ENCODE measurements at places on chromosomes 3 and 15.

- H3K27ac ChIP-seq: no peak overlapping the region
- H3K4me1 ChIP-seq: peaks cover 13% of the 10 kb centered on the region
- H3K27me3 ChIP-seq: no peaks in the 10 kb centered on the region
Measured at GRCh38 chr15:52563501-52564060, 5.2 kb downstream of the ARPP19 start.

DNA sequence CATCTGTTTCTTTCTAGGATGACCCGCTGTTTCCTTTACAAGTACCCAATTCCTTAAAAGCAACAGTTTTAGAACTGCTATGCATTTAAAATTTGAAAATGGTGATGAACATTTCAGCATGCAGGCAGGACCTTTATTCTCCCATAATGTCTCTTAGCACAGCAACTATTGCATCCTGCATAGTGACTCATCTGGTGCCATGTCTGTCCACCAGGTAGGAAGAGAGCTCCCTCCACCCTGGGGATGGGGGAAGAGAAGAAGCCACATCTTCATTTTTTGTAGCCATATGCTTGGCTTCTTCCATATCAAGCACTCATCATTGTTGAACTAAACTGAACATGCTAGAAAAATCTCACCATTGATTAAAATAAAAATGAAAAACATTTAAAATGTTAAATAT lies 9.9 kb downstream of the GPR15 start:
- no peak for DNase-seq
- peaks cover 12% of the 10 kb centered on the region for H3K4me1 ChIP-seq
- no peak overlapping the region for H3K27ac ChIP-seq
- no peaks in the 10 kb centered on the region for H3K27me3 ChIP-seq

GRCh38 chr3:197505796-197506548 lies 49.8 kb downstream of the BDH1 start:
- H3K27me3 ChIP-seq: no peaks in the 10 kb centered on the region
- H3K4me3 ChIP-seq: no peak overlapping the region
- no peaks in the 10 kb centered on the region for H3K36me3 ChIP-seq
- no peak overlapping the region for H3K27ac ChIP-seq

- peak; percentile 70 for DNase-seq
- H3K4me1 ChIP-seq: peaks cover 29% of the 10 kb centered on the region
- H3K27ac ChIP-seq: no peak overlapping the region
- H3K36me3 ChIP-seq: peaks cover under 1% of the 10 kb centered on the region
Measured at GRCh38 chr3:122560680-122561079, 3.4 kb downstream of the PARP9 start.

GRCh38 chr3:120821426-120821825 lies 78.9 kb downstream of the GTF2E1 start:
- H3K27me3 ChIP-seq: no peaks in the 10 kb centered on the region
- H3K4me3 ChIP-seq: no peak overlapping the region
- H3K4me1 ChIP-seq: no peaks in the 10 kb centered on the region
- H3K27ac ChIP-seq: no peak overlapping the region

DNA sequence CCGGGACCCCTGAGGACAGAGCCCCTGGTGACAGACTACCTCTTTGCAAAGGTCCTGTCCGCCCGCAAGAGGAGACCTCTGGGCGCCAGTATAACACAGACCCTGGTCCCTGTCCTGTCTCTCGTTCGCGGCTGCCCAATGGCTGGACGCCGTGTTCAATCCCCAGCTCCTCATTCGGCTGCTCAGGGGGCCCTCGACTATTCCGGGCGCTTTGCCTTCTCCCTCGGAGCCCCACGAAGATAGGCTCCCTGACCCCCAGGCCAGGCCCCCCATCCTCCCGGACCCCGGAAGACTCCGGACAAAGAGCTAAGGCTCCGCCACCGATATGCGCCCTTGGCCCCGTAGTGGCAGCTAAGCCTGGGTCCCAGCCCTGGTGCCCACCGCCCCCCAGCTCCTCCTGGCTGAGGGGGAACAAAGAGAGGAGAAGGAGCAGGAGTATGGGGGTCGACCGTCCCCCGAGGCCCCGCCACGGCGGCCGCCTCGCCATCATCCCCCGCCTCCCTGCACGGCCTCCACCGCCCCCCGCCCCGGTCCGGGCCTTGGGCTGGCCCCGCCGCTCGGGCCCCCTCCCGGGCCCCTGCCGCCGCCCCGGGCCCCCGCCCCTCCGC lies 437 bp downstream of the CELSR3 start:
- DNase-seq: no peak
- H3K27me3 ChIP-seq: no peaks in the 10 kb centered on the region
- H3K27ac ChIP-seq: no peak overlapping the region

- H3K4me1 ChIP-seq: no peaks in the 10 kb centered on the region
- no peak overlapping the region for H3K27ac ChIP-seq
- DNase-seq: no peak
- no peak overlapping the region for H3K4me3 ChIP-seq
- no peaks in the 10 kb centered on the region for H3K27me3 ChIP-seq
Measured at GRCh38 chr3:155423526-155424322, 130.2 kb upstream of the STRIT1 start.

GRCh38 chr15:42691770-42692169 lies 45.2 kb downstream of the CDAN1 start:
- no peaks in the 10 kb centered on the region for H3K4me1 ChIP-seq
- no peak overlapping the region for H3K4me3 ChIP-seq
- no peak overlapping the region for H3K27ac ChIP-seq
- no peaks in the 10 kb centered on the region for H3K27me3 ChIP-seq

- no peak for DNase-seq
- no peak overlapping the region for H3K4me3 ChIP-seq
- H3K36me3 ChIP-seq: no peaks in the 10 kb centered on the region
- no peaks in the 10 kb centered on the region for H3K4me1 ChIP-seq
Measured at GRCh38 chr3:72058493-72059081, 273.6 kb upstream of the PROK2 start.

Measured in naive thymus-derived CD4-positive, alpha-beta T cell (primary cell).